ENCODE measurements at places on chromosomes 7 and 10.

GRCh38 chr7:77316219-77316978, 99.8 kb downstream of the GSAP start:
- no peak for DNase-seq

- peak; percentile 26 for DNase-seq
These were observed 5.9 kb upstream of the LGI1 start for GRCh38 chr10:93751832-93752231.

- peak; percentile 75 for DNase-seq
These were observed 24.2 kb downstream of the PWWP2B start for GRCh38 chr10:132420981-132421846.

GRCh38 chr7:96093435-96093834, 228.5 kb downstream of the SLC25A13 start:
- no peak for DNase-seq

DNA sequence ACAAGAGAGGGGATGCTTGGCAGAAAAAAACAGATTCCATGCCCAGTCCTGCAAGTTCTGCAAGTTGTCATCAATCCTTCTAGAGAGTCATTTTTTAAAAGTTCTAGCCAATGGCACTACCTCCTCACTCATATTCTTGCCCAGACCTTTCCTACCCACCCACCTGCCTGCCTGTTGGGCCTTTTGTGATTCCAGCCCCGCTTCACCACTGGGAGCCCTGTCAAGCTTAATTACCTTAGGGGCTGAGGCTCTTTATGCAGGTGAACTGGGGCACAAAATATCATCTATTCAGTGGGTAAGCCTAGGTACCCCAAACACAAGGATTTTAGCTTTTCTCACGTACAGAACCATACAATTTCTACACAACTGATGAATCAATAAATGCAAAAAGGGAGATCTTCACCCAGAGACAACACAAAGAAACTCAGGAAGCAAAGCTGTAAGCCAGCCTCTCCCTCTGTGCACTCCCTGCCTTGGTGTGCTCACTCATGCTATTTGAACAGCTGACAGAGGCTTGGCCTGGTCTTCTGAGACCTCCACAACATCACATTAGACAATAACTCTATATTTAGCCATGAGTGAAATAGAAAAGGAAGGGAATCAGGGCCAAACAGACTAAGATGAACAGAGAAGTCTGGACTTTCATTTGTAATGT, 222.6 kb downstream of the HTR7 start:
- DNase-seq, result no peak

DNA sequence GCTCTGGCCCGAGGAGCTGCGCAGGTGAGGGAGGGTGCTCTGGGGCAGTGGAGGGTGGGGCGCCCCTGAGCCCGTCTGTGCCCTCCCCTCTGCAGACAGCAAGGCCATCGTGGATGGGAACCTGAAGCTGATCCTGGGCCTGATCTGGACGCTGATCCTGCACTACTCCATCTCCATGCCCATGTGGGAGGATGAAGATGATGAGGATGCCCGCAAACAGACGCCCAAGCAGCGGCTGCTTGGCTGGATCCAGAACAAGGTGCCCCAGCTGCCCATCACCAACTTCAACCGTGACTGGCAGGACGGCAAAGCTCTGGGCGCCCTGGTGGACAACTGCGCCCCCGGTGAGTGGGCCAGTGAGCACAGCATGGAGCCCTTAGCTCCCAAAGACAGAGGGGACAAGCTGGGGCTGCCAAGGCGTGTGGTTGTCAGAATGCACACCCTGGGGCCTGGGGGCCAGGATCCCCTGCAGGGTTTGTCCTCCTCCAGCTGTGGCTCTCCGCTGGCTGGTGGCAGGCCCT, 5.1 kb downstream of the FLNC start:
- no peak for DNase-seq

GRCh38 chr10:92691591-92692079, 1.9 kb downstream of the HHEX start:
- peak; percentile 85 for DNase-seq

GRCh38 chr10:113930482-113931057, 76.1 kb downstream of the NHLRC2 start:
- DNase-seq, result no peak

DNA sequence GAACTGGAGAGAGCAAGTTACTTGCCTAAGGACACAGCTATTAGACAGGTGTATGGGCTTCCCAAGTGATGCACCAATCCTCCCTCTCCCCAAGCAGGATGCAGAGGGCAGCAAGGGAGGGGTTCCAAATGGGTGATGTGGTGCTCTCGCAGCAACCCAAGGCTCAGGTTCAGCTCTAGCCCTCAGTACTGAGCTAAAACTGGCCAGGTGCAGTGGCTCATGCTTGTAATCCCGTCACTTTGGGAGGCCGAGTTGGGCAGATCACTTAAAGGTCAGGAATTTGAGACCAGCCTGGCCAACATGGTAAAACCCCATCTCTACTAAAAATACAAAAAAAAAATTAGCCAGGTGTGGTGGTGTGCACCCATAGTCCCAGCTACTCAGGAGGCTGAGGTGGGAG, 40.7 kb downstream of the GPRIN2 start:
- DNase-seq, result no peak

DNA sequence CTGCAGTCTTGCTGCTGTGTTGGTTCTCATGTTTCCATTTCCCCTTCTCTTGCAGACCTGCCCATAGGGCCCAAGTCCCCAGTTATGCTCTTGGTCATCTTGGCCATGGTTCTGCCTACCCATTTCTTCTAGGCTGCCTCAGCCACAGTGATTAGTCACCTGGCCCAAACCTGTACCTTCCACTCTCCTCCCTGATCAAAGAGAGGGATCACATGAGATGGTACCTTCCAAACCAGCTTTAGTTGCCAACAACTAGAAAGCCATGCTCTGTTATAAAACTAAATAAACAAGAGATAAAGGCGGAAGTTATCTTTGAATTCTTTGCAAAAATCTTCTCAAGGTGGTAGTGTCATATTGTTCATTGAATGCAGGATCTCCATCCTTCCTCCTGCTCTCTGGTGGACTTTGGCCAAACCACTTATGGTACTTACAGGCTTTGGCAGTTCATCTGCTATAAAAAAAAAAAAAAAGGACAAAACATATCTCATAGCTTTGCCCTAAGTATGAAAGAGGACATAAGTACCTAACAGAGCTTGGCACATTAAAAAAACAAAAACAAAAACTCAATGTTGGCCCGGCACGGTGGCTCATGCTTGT, 25.8 kb downstream of the TACC2 start:
- no peak for DNase-seq

- DNase-seq, result no peak
These were observed 47.5 kb downstream of the DENND2A start for GRCh38 chr7:140592964-140593671.

- DNase-seq, result no peak
These were observed 7.6 kb upstream of the GRID2IP start for GRCh38 chr7:6558837-6559236.

- peak; percentile 45 for DNase-seq
These were observed 51.2 kb upstream of the ABI1 start for GRCh38 chr10:26911811-26912461.
